Neural crest cell (in vitro differentiated cells): ENCODE measurements at places on chromosomes 7 and 10.

DNA sequence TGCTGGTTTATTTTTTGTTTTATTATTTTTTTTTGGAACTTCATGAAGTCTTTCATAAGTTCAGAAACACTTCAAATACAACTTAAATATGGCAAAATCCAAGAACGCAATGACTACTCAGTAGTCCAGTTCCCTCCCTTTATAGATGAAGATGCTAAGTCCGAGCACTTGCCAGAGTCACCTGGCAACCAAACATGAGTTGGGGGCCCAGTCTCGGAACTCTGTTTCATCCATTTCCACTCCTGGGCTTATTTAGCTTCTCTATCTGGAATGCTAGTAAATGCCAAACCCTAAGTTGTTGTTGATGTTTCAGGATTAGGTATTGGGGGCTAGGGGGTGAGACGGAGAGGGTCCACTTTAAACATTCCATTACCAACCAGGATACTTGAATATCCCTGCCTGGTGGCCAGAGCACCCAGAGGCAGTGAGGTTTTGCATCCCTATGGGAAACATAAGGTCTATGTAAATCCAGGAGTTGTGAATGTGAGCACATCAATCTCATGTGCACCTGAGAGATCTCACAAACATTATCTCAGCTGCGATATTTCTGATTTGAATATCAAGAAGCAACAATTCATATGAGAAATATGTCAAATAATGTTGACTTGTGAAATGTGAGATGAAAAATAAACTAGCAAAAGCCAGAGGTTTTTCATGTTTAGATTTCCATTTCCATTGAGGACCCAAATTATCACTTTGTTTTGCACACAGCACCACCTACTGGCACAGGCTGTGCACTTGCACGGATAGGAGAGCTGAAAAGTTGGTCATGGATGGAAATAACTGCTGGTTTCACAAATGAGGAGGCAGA is 129.3 kb downstream of the PKD1L1 start:
- no peaks in the 10 kb centered on the region for H3K36me3 ChIP-seq
- DNase-seq = peak; percentile 79
- H3K4me1 ChIP-seq = peaks cover 5% of the 10 kb centered on the region
- H3K27ac ChIP-seq = no peak overlapping the region
- no peak overlapping the region for H3K4me3 ChIP-seq

- H3K4me3 ChIP-seq = no peak overlapping the region
- peaks cover 3% of the 10 kb centered on the region for H3K27me3 ChIP-seq
- peak overlapping the region; percentile 87 for H3K27ac ChIP-seq
- no peak for DNase-seq
Measured at GRCh38 chr10:114394531-114394930, 9.8 kb downstream of the AFAP1L2 start.

DNA sequence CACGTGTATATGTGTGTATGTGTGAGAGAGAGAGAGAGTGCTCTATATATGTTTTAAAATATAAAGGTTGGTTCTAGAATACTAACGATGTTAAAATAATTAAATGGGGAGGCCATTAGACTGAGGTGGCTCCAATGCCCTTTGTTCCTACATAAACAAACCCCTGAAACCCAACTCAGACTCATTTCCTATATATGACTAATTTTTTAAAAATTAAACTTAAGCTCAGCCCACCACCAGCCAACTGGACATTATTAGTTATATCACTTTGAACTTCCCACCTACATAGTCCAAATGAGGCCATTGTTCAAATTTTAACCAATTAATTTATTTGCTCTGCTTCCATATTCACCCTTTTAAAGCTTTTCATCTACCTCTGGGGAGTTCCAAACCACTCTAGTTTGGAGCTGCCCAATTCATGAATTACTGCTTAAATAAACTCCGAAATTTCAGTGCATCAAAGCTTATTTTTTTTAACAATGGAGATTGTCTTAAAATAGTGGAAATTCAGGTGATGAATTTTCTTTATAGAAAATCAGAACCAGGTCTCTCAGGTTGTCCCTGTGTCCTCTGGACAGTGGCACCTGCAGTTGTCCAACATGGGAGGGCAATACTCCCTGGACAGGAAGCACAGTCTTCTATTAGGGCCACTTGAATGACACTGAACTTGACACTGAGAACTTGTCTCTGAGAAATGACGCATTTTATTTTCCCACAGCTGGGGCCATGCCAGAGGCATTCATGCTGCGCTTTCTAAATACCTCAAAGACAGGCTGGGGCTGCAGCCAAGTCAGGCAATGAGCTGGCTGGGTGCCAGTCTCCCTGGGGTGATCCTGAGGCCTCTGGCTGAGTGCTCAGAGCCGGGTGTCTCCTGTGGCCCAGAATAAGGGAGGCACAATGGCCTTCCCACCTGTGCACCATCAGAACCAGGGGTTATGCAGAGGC is 109.5 kb upstream of the TMEM72 start:
- no peak overlapping the region for H3K4me3 ChIP-seq
- no peak for DNase-seq
- H3K36me3 ChIP-seq = no peaks in the 10 kb centered on the region
- no peaks in the 10 kb centered on the region for H3K27me3 ChIP-seq
- H3K4me1 ChIP-seq = no peaks in the 10 kb centered on the region

DNA sequence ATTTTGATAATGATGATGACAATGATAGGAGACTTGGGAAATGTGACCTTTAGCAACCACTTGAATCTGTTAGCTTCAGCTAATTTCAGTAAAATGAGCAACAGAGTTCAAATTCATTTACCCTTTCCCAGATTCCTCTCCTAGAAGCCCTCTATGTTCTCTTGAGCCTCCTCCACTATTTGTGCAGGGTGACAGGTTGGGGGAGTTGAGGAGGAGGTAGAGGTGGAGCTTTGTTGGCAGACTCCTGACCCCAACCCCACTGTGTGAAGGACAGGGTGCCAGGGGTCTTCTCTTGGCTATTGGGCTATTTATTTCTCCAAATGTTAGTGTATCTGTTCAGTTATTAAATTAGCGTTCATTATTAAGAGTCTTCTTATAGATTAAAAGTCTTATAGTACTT is 422.3 kb downstream of the GFRA1 start:
- DNase-seq = no peak
- peaks cover 4% of the 10 kb centered on the region for H3K4me1 ChIP-seq

GRCh38 chr10:77630507-77630848 is 7.1 kb downstream of the KCNMA1 start:
- H3K4me1 ChIP-seq = no peaks in the 10 kb centered on the region
- peaks cover 43% of the 10 kb centered on the region for H3K27me3 ChIP-seq
- H3K27ac ChIP-seq = no peak overlapping the region
- DNase-seq = no peak
- H3K36me3 ChIP-seq = no peaks in the 10 kb centered on the region
- no peak overlapping the region for H3K4me3 ChIP-seq

GRCh38 chr7:128871050-128871449 is 8.4 kb downstream of the ATP6V1F start:
- peaks cover 29% of the 10 kb centered on the region for H3K27me3 ChIP-seq
- peaks cover 2% of the 10 kb centered on the region for H3K36me3 ChIP-seq
- DNase-seq = no peak
- H3K27ac ChIP-seq = no peak overlapping the region

DNA sequence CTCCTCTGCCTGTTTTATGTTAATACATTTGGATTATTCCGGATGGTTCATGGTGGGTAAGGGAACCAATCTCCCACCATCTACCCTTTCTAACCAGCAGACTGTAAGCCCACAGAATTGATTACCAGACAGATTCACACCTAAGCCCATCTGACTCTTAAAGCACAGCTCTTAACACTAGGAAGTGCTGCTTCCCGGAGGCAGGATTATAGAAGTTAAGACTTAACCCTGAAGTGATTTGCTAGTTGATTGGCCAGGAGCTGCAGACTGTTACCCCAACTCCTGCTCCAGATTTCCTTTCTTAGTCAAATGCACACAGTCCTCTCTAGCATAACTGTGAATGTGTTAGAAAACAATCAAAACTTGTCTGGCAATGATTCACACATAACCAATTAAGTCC is 221.7 kb downstream of the CDK14 start:
- no peaks in the 10 kb centered on the region for H3K4me1 ChIP-seq
- H3K4me3 ChIP-seq = no peak overlapping the region
- peaks cover 9% of the 10 kb centered on the region for H3K36me3 ChIP-seq
- DNase-seq = no peak

- H3K4me3 ChIP-seq = no peak overlapping the region
- H3K27me3 ChIP-seq = no peaks in the 10 kb centered on the region
- no peak for DNase-seq
- no peaks in the 10 kb centered on the region for H3K36me3 ChIP-seq
- peaks cover 67% of the 10 kb centered on the region for H3K4me1 ChIP-seq
Measured at GRCh38 chr10:33233221-33233620, 101.2 kb downstream of the NRP1 start.

- no peak overlapping the region for H3K4me3 ChIP-seq
- no peak for DNase-seq
- no peaks in the 10 kb centered on the region for H3K4me1 ChIP-seq
- no peak overlapping the region for H3K27ac ChIP-seq
- H3K27me3 ChIP-seq = peaks cover 2% of the 10 kb centered on the region
Measured at GRCh38 chr10:71290331-71290730, 28.7 kb upstream of the SLC29A3 start.

DNA sequence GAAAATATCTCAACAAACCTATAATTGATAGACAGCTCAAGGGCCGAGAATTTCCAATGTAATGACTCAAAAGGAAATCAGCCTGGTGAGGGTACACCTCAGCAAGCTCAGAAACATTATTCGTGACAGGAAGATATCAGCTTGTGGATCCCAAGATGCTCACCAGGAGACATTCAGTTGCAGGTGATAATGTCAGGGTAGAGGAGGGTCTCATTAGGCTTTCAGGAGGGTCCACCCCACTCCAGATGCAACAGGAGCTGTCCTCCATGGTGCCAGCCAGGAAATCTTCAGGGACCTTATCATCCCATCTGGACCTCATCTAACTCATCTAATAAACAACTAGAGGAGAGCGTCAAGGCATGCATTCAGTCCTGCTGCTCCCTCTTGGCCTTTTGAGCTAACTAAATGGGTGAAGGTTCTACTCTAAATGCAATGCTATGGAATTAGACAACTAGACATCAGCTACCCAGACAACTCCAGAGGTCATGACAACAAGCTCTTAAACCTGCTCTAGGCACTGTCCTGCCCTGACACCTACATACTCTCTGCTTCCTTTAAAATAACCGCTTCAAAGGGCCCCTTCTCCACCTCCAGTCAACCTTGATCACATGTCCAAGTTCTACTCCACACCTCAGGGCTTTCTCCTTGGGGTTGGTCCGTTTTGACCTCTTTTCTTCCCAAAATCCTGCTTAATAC is 4.3 kb upstream of the GIMAP5 start:
- H3K36me3 ChIP-seq = no peaks in the 10 kb centered on the region
- no peak overlapping the region for H3K4me3 ChIP-seq
- peaks cover 22% of the 10 kb centered on the region for H3K27me3 ChIP-seq
- DNase-seq = no peak
- H3K27ac ChIP-seq = no peak overlapping the region

DNA sequence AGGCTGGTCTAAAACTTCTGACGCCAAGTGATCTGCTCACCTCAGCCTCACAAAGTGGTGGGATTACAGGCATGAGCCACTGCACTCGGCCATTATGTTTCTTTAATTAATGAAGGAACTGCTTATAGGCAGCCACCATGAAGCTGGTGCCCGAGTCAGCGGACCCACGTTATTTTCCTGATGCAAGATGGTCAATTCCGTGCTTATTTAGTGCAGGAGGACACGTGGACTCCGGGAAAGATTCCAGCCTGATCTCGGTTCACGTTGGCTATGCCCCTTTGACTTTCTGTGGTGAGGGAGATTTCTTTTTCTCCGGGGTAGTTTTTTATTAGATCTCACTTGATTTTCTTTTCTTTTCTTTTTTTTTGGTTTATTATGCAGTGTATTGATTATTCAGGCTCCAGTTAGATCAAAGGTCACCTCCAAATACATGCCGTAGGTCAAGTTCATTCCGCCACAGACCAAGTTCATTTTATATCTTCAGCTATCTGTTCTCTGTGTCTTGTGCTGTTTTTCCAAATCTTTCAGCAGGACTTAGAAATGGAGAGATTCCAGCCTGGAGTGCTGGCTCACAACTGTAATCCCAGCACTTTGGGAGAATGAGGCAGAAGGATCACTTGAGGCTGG is 8.3 kb downstream of the CAMK1D start:
- H3K36me3 ChIP-seq = no peaks in the 10 kb centered on the region
- DNase-seq = no peak
- H3K4me3 ChIP-seq = no peak overlapping the region
- H3K4me1 ChIP-seq = peaks cover 31% of the 10 kb centered on the region
- peaks cover 13% of the 10 kb centered on the region for H3K27me3 ChIP-seq
- H3K27ac ChIP-seq = no peak overlapping the region

DNA sequence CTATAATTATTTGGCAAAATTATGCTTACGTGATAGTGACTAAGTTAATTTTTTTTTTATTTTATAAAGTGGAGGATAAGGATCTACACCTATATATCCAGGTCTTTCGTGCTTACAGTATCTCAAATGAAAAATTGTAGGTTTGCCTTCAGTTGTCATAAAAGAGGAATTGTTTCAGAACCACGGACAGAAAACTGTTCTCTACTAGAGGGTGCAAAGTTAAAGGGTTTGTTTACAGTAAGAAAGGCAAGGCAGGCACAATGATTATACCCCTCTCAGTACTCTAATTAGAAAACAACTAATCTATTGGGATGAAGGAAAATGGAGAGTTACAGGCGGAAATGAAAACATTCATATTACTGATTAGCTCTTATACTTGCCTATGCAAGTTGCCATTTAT is 1.5 kb downstream of the PCLO start:
- H3K27me3 ChIP-seq = peaks cover 6% of the 10 kb centered on the region
- H3K4me3 ChIP-seq = peak overlapping the region; percentile 91
- no peaks in the 10 kb centered on the region for H3K36me3 ChIP-seq
- no peak for DNase-seq
- peaks cover 17% of the 10 kb centered on the region for H3K4me1 ChIP-seq
